ENCODE measurements at places on chromosomes 6 and 20. TPM values are rescaled to one million over a fixed set of nuclear protein-coding genes. Genes with fewer than 3 reads are reported as not detected.

The FGD2 gene
- 12.6 TPM for total RNA-seq

The NMBR gene
- not detected for total RNA-seq

The DLGAP4 gene
- total RNA-seq, result 33.9 TPM

The PFDN4 gene
- total RNA-seq, result 16.9 TPM

The MEP1A gene
- total RNA-seq, result not detected

The GNL1 gene
- total RNA-seq, result 178 TPM

The FAM209A gene
- 3.8 TPM for total RNA-seq

The WDR27 gene
- 26.0 TPM for total RNA-seq

The LCA5 gene
- total RNA-seq, result 0.10 TPM

The UBE2C gene
- not detected for total RNA-seq

The CLIC5 gene
- total RNA-seq, result 10.1 TPM

DNA sequence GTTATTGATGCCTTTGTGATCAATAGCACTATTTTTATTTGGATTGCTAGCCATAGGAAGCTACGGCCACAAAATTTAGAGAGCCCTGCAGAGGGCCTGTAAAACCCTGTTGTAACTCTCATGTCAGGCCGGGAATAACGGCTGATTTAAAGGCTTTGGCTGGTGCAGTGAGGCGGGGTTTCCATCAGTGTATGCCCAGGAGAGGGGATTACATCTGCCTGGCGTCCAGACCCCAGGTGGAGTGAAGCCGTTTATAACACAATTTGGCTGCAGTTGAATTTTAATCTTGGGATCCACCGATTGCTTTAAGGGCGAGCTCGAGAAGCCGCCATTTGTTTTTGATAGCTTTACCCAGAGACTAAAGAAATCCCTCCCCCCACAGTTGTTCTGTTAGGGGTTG lies 29.1 kb upstream of the APCDD1L start:
- H3K36me3 ChIP-seq, result peaks cover 3% of the 10 kb centered on the region
- H3K4me3 ChIP-seq, result no peak overlapping the region
- H3K4me1 ChIP-seq, result peaks cover 3% of the 10 kb centered on the region
- H3K27ac ChIP-seq, result no peak overlapping the region

- peaks cover 56% of the 10 kb centered on the region for H3K4me1 ChIP-seq
- no peaks in the 10 kb centered on the region for H3K27me3 ChIP-seq
- H3K36me3 ChIP-seq, result peaks cover 2% of the 10 kb centered on the region
- peak; percentile 19 for DNase-seq
- peak overlapping the region; percentile 95 for H3K27ac ChIP-seq
Measured at GRCh38 chr20:53839423-53840176, 230.8 kb downstream of the BCAS1 start.

DNA sequence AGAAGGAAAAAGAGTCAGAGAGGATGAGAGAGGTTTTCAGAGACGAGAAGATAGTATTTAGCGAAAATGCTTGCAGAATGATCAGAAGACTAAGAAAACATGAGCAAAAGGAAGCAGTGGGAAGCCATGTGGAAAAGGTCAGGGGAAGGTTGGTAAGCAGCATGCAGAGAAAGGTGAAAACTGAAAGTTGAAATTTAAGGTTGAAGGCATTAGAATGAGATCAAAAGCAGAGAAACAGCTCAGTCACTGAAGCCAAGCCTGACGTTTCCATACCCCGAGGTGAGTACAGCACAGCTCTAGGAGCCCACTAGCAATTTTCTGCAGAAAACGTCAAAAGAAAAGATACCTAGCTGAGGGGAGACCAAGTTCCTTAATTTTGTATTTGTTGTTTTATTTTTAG lies 19.1 kb upstream of the TFB1M start:
- peaks cover 3% of the 10 kb centered on the region for H3K36me3 ChIP-seq
- H3K4me3 ChIP-seq, result no peak overlapping the region
- H3K27ac ChIP-seq, result peak overlapping the region; percentile 88

DNA sequence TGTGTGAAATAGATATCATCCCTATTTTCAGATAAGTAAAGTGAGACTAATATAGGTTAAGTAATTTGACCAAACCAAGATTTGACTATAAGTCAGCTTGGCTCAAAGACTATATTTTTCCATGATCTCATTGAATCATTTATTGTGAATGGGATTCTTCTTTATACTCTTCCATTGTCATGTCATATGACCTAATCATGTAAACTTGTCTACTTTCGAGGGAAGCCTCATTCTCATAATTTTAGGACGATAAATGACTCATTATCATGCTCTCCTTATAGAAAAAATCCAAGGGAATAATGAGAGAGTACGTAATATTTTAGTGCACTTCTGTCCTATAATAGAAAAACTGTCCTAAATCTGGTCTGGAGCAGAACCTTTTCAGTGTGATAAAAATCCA lies 40.9 kb upstream of the CCN6 start:
- no peaks in the 10 kb centered on the region for H3K36me3 ChIP-seq
- H3K27me3 ChIP-seq, result no peaks in the 10 kb centered on the region
- no peak overlapping the region for H3K27ac ChIP-seq
- no peak overlapping the region for H3K4me3 ChIP-seq
- no peak for DNase-seq

GRCh38 chr6:33732817-33733708 lies 13.6 kb downstream of the IP6K3 start:
- no peaks in the 10 kb centered on the region for H3K36me3 ChIP-seq
- no peak overlapping the region for H3K4me3 ChIP-seq
- no peak for DNase-seq
- peaks cover 4% of the 10 kb centered on the region for H3K4me1 ChIP-seq

DNA sequence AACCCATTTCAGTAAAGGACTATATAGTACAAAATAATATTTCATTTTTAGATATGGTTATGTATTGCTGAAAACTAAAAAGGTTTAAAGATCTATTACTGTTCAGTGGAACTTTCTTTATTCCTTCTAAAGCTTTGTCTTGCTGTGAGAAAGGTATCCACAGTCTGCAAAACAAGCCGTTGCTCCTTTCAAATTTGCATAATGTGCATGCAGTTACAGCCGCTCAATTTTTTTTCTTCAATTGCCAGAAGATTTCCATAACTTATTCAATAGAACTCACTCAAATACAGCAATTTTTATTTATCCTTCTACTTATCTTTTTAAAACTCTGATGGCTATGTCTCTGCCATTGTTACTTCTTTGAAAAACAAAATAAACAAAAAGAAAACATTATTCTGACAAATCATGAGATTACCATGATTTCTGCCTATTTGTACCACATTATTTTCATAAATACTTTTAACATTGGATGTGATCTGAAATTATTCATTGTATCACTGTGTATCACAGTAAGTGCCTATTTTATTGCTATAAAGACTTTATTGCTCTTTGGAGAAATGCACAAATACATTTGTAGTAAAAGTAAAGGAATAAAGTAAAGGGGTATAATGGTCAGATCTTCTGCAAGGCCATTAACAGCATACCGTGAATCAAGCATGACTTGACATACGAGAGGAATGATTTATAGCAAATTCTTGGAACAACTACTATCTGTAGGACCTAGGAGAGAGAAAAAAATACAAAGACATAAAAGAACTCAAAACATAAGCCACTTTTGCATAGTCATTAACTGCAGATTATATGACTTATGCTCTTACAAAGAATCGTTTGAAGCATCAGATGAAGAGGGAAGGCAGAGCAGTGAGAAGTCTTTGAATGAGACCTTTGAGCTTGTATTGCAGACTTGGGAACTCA lies 29.6 kb upstream of the HBS1L start:
- no peak overlapping the region for H3K27ac ChIP-seq
- H3K36me3 ChIP-seq, result no peaks in the 10 kb centered on the region
- H3K4me1 ChIP-seq, result peaks cover 24% of the 10 kb centered on the region
- DNase-seq, result no peak

GRCh38 chr6:29793036-29793356 lies 34.6 kb upstream of the HLA-G start:
- H3K36me3 ChIP-seq, result no peaks in the 10 kb centered on the region
- peak overlapping the region; percentile 89 for H3K4me3 ChIP-seq
- H3K4me1 ChIP-seq, result peaks cover 15% of the 10 kb centered on the region

- peak overlapping the region; percentile 60 for H3K27ac ChIP-seq
- DNase-seq, result no peak
- H3K4me1 ChIP-seq, result peaks cover 21% of the 10 kb centered on the region
- no peak overlapping the region for H3K4me3 ChIP-seq
Measured at GRCh38 chr20:57605045-57605444, 15.2 kb downstream of the ZBP1 start.

- no peak overlapping the region for H3K27ac ChIP-seq
- H3K36me3 ChIP-seq, result no peaks in the 10 kb centered on the region
- H3K4me1 ChIP-seq, result no peaks in the 10 kb centered on the region
- no peak for DNase-seq
Measured at GRCh38 chr20:19817017-19817416, 59.0 kb downstream of the RIN2 start.

DNA sequence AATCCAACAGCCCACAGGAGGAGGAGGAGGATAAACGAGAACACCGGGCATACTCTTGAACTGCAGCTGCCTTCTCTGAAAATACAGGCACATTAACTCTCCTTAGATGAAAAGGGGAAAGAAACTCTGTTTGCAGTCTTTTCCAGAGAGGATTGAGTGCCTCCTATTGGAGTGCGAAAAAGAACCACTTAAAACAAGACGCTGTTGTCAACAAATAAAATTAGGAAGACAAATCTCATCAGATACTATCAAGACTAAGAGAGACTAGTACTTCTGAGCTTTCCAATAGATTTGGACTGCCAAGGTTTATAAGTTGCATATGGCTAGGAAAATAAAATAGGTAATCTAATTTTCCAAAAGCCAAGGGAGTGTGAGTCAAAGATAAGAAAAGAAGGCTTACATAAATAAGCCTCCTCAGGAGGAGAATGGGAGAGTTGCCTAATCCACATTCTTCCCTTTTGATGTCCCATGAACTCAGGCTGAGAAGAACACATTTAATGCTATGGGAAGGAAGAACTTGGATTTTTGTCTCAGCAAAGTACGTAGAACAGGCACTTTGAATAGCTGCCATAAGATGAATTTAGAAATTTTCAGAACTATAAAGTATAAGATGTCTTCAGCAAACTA lies 154.7 kb downstream of the ARHGAP18 start:
- H3K27me3 ChIP-seq, result peaks cover 11% of the 10 kb centered on the region
- H3K36me3 ChIP-seq, result peaks cover 3% of the 10 kb centered on the region
- H3K27ac ChIP-seq, result no peak overlapping the region
- no peaks in the 10 kb centered on the region for H3K4me1 ChIP-seq
- H3K4me3 ChIP-seq, result no peak overlapping the region

DNA sequence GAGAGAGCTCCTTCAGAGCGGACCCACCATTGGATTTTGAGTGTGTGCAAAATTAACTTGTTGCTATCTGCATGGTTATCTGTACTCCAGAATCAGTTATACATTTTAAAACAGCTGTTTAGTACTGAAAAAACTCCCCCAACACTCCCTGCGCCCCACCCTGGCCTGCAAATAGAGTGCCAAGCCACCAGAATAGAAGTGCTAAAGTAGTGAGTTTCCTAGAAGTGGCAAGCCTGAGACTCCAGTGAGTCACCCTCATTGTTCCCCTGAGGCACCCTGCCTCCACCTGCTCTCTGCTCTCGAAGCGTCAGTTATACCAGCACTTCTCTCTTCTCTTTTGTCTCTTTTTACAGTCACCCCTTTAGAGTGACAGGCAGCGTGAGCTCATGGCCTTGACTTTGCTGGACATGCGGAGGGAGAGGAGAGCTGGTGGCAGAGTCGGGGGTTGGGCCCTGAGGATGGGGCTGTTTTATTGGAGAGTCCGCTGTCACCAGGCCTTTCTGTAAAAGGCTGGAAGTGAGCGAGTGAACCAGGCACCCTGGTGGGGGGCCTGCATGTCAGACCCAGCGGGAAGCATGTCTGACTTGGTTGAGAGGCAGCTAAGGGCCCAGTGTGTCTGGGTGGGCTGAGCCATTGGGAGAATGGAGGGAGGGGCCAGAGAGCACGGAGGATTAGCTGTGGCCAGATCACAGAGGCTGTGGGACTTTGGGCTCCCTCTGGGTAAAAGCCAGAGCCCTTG lies 10.4 kb downstream of the IGF2R start:
- H3K27ac ChIP-seq, result peak overlapping the region; percentile 98
- H3K4me3 ChIP-seq, result peak overlapping the region; percentile 1
- DNase-seq, result no peak
- peaks cover 75% of the 10 kb centered on the region for H3K4me1 ChIP-seq

- DNase-seq, result no peak
- H3K27ac ChIP-seq, result no peak overlapping the region
- no peaks in the 10 kb centered on the region for H3K36me3 ChIP-seq
- H3K4me3 ChIP-seq, result no peak overlapping the region
- peaks cover 7% of the 10 kb centered on the region for H3K27me3 ChIP-seq
Measured at GRCh38 chr6:160319246-160319645, 28.9 kb upstream of the SLC22A3 start.

DNA sequence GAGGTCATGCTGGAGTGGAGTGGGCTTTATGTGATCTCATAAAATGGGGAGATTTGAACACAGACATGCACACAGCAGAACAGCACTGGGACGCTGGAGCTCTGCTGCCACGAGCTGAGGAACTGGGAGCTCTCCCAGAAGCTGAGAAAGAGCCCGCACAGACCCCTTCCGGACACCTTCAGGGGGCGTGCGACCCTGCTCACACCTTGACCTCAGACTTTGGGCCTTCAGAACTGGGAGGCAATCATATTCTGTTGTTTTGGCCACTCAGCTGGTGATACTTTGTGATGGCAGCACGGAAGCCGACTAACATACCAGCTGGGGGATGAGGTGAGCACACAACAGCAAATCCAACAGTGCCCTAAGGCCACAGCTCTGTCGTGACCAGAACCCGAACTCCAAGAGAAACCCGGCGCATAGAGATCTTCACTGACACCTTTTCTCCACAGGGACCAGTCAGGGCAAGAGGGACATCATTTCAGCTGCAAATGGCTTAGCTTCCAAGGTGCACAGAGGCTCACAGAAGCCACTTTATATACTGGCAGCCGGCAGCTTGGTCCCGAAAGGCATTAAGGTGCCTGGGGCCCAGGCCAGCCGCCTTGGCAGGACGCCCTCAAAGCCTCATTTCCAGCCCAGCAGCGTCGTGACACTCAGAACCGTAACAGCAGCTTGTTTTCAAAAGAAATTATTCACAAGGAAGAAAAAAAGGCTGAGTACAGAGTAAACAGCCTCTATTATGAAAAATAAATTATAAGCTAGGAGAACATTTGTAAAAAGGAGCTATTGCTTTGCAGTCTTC lies 89.3 kb downstream of the RNASET2 start:
- no peak overlapping the region for H3K4me3 ChIP-seq
- peaks cover 3% of the 10 kb centered on the region for H3K4me1 ChIP-seq
- no peaks in the 10 kb centered on the region for H3K36me3 ChIP-seq
- no peak overlapping the region for H3K27ac ChIP-seq

DNA sequence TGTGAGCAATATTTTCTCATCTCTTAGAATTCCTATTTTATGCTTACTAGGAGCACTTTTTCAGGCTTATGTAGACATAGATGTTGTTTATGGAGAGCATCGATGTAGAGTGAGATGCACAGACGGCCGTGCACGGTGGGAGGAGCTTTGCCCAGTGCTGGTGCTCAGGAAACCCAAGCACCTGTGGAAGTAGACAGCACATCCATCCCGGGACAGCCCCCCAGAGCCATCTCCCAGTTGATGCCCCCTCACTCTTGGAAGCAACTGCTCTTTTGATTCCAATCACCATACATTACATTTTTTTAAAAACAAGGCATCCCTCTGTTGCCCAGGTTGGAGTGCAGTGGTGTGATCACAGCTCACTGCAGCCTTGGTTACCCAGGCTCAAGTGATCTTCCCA lies 143.7 kb downstream of the SMOC2 start:
- peaks cover 30% of the 10 kb centered on the region for H3K27me3 ChIP-seq
- DNase-seq, result no peak
- H3K27ac ChIP-seq, result no peak overlapping the region
